ENCODE measurements at places on chromosomes 4 and X.
A peak's percentile ranks its signal among the peaks of the same experiment; 100 is the strongest.

GRCh38 chr4:182238355-182238931 lies 4.8 kb upstream of the TENM3 start:
- DNase-seq = no peak

GRCh38 chrX:66676413-66676812 lies 37.5 kb upstream of the EDA2R start:
- DNase-seq = no peak

DNA sequence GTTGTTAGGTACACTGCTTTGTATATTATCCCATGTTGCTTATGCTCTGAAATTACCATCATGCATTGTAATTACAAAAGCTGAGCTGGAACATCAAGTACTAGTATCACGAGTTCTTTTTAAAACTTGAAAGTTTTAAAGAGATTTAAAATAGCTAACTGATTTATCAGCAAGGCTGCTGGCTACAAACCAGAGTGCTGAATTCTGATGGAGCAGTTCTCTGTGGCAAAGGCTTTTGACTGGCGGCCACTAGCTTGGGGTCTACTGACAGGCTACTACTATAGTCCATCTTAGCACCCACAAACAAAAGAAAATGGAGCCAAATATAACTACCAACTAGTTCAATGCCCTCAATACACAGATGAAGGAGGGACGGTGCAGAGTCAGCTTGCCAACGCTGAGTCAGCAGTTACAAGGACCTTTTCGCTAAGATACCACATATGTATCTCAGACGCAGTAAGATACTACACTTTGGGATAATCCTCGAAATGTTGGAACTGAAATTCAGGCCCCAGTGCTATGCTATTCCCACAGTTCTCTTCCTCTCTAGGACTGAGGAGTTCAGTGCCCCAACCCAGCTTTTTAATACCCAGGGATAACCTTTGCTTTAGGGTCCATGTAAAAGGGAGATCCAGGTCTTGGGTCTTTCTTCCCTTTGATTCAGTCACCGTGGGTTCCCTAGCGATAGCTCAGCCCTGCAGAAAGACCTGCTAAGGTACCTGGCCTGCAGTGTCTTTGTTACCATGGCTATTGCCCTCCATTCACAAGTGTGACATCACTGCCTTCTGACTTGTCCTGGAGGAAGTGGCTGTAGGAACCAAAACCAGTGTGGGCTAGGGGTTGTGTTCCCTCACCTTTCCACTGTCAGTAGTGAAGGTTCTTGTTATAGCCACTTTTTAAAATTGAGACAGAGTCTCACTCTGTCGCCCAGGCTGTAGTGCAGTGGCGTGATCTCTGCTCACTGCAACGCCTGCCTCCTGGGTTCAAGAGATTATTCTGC lies 22.8 kb downstream of the MFAP3L start:
- DNase-seq = no peak

DNA sequence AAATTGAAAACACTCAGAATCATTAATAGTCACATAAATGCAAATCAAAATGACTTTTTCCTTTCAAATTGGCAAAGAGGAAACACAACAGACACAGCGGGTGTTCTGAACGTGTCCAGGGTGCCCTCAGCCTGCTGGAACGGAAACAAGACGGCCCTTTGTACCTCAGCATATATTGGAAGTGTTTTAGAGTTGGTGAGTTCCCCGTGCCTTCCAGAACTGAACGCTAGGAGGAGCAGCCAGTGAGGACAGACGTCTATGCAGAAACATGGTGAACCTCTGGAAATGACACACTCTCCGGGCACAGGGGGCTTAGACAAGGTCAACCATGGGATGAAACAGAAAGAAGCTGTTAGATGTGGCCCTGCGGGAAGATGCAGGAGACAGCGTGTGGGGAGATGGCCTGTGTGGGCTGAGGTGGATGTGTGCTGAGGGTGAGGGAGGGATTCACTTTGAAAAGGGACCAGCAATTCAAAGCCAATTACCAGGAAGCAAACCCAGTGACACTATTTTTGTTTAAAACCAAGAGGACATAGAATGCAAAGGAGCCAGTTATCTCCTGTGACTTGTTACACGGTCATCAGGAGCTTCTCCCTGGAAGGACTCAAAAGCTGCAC lies 40.4 kb downstream of the RNF212 start:
- DNase-seq = peak; percentile 89

- DNase-seq = no peak
Observed at GRCh38 chr4:89099034-89099433, 12.3 kb upstream of the TIGD2 start.

GRCh38 chrX:2568125-2568524 lies 67.3 kb upstream of the DHRSX start:
- DNase-seq = no peak

DNA sequence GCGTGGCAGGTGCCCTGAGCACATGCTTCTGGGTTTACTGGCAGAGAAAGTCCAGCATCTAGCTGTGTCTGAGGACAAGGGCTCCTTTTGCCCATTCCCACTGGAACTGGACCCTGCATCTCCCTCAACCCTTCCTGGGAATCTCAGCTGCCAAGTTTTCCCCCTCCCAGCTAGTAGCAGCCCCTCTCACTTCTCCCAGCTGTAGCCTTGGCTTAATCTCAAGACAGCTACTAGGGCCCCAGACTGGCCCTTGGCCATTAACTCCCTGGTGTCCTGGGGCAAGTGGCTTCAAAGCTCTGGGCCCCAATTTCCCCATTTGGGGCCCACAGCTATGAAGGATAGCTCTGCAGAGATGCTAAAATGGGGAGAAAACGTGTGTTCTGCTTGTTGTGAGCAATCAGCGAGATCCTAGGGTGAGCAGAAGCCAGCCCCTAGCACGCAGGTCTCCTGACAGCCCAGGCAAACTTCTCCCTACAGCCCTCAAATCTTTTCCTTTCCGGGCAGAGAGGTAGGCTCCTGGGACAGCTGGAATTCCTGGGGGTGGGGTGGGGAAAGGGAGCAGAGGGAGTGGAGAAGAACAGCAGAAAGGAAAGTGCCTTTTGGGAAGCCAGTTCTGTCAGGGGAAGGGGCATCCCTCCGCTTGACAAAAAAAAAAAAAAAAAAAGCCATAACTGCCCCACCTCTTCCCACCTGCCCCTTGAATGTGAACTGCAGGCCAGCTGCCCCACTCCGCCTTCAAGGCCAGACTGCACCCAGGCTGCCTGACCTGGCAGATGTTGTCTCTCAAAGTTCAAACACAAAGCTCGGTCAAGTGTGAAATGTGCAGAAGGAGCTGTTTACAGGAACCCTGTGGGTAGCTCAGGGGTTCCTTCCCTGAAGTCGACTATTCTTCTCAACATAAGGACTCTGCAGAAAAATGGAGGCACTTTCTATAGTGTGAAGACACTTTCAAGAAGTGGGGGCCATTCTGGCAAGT lies 16.6 kb downstream of the FGD1 start:
- DNase-seq = no peak

DNA sequence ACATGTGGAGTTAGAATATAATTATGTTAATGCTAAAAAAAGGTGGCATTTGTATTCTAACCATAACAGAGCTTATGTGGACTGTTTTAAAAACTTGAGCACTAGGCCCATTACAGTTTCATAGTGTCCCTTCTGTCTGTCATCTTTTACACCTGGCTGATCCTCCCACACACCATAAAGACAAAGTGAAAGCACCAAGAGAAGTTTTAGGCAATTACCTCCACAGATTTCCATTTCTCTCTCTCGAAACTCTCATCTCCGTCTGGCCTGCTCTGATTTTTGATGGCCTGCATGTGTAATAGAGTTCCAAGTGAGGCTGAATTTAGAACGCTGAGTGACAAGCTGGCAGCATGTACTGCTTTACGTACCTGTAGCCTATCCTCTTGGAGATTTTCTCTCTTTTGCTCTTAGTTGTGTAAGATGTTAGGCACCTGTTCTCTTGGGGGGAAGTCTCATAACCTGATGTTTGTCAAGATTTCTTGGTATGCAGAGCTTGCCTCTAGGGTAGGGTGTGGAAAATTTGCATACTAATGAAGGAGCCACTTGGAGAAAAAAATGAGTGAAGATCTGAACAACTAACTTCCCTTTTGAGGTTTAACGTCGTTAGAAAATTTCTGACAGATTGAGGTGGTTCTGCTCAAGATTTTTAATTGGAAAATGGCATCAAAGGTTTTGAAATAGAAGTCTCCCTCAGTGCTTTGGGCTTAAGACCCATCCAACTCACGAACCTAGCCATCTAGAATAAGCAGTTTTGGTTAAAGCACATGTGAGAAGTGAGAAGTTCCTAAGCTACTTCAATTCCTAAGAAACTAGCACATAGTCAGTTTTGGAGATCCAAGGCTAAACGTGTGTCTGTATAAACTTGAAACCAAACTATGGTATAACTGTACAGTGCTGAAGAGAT lies 57.6 kb upstream of the RAP1GDS1 start:
- DNase-seq = peak; percentile 65

DNA sequence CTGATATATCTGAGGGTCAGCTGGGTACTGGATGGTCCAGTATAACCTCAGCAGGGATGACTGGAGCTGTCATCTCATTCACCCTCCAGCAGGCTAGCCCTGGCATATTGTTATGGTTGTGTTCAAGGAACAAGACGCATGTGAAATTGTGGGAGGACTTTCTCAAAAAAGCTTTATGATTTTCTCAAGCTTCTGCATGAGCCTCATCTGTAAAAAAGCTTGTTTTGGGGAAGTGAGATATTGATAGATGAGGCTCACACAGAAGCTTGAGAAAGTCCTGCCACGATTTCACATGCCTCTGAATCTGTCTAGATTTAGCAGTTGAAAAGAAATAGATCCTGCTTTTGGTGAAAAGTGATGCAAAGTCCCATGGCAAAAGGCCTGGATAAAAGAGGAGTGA lies 93.4 kb downstream of the SPCS3 start:
- DNase-seq = no peak

- DNase-seq = peak; percentile 88
Observed at GRCh38 chrX:47190445-47191269, 3.0 kb upstream of the UBA1 start.

DNA sequence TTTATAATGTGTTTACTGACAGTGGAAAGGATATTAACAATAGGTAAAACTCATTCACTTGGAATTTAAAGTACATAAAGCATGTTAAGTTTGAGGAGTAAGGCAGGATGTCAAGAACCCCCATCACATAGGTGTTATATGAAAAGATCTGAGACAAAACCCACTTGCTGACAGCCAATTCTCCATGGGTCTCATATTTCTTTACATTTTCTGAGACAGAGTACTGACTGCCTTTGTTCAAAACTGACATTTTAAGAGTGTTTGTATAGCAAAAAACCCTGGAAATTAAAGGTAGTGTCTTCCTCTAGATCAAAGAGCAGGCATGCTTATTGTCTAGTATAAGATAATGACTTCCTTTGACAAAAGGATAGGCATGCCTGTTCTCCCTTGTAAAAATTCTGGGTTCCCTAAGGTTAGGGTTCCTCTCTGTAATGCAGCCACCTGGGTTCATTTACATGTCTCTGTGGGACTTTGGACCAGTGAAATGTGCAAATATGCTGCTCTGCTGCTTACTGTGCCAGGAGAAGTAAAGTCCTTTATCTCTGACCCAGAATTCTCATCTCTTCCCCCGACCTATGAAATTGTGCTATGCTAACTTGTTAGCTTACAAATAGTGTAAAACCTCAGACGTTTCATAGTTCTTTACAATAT lies 123.6 kb downstream of the PCDH18 start:
- no peak for DNase-seq

- no peak for DNase-seq
Observed at GRCh38 chrX:47633689-47634590, 4.2 kb upstream of the CFP start.

DNA sequence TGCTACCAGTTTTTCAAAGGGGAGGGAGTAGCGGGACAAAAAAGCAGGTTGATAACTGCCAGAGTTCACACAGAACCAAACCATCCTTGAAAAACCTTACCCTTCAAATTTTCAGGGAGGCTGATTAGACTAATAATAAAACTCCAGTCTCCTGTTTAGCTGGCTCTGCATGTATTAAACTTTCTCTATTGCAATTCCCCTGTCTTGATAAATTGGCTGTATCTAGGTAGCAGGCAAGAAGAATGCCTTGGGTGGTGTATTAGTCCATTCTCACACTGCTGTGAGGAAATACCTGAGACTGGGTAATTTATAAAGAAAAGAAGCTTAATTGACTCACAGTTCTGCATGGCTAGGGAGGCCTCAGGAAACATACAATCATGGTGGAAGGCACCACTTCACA lies 18.1 kb upstream of the PLP1 start:
- DNase-seq = no peak

DNA sequence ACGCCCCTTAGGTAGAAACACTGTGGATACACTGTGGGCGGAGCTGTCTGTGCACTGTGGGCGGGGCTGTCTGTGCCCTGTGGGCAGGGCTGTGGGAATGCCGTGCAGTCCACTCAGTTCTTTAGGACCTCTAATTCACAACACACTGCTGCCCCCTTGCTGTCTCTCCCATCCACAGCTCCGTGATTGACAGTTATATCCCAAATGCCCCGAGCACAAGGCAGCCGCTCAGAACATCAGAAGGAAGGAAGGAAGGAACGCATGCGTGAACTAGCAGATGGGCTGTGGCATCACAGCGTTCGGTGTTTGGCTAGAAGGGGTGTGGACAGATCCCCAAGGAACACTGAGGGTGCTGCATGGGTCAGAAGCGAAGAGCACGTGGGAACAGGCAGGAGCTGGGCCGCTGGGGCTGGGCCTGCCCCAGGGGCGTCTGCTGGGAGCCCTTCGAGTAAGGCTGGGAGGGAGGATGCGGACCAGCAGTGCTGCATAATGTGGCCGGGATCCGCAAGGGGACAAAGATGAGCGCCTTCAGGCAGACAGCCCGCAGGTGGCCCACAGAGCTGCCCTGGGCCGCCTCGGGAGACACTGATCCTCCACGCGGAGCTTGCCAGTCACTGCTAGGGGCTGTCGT lies 29.8 kb downstream of the ACOX3 start:
- peak; percentile 63 for DNase-seq

GRCh38 chr4:168095776-168096406 lies 3.6 kb downstream of the ANXA10 start:
- DNase-seq = no peak

DNA sequence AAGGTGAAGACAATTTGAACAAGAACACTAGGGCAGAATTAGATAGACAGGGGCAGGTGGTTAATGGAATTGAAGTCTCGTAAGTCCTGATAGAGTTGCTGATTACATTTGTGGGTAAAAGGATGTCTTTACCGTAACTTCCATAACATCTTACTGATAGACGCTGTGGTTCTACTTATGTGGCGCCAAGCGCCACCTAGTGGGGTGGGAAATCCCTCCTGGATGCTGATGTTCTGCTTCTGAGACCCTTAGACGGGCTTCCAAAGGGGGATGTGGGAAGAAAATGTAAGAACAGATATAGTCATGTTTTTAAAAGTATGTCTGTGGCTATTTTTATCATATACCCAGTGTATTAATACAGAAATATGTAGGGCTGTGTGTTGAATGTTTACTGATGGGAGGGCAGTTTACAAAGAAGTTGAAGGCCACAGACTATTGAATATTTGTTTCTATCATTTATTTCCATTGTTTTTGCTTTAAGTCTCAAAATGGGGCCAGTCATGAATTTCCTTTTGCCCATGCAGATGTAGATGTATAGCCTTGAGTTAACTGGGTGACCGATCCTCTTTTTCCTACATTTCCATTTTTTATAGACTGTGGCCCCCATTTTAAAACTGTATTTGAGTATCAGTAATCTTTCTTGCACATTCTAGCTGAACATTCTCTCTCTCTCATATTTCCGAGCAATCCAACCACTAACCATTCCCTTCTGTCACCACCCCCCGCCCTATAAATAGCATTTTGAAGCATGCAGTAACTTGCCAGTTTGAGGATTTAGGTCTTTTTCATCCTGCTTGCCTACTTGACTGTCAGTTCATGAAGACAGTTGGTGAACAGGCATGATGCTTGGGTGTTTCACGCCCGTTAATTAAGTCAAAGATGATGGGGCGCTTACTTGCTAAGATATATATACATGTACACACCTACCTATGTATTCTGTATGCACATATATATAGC lies 12.1 kb upstream of the TLR8 start:
- peak; percentile 17 for DNase-seq
